ENCODE measurements at places on chromosomes 3 and 15.

- no peak for DNase-seq
These were observed 135.0 kb downstream of the NUP210 start for GRCh38 chr3:13285007-13285567.

DNA sequence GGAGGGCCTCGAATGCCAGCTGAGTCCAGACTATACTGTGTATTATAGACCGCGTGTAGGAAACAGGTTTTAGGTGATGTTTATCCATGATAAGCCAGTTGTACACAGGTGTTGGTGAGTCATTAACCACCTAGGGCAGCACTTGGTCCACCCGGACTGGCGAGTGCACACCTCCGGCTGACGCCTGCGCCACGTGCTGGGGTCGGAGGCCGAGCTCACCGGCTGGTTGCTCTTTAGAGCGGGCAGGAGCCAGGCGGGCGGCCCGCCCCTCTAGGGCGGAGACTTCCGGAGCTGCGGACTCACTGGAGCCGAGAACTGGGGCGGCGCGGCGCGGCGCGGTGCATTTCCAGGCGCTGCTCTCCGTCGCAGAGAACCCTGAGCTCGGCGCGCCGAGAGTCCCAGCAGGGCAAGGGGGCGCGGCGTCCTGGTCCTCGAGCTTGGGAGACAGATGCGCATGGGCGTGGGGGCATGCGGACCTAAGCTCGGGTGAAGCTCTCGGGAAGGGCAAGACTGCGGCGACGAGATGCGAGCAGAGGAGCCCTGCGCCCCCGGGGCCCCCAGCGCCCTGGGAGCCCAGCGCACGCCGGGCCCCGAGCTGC, at the start of gene ESYT3:
Gene ESYT3 (plus strand): TSS at position 341 of the 599 bp plus-strand sequence. CDS start 183 bp downstream, at position 524.
- DNase-seq, result peak; percentile 29

DNA sequence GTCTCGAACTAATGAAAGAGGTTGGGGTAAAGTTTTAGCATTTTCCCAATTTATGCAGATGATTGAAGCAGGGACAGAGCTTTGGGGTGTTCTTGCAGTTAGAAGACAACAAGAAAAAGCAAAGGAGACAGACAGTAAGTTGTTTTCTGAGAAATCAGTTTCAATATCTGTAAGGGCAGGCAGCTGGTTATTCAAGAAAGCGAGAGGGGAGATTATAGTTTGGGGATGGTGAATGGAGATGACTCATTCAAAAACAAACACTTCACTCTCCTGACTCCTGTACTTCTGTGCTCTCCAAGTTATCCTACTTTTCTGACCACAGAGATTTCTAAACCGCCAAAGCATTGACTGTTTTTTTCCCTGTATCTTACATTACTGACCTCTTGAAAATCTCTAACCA, 352.0 kb downstream of the GAP43 start:
- no peak for DNase-seq

- no peak for DNase-seq
These were observed 34.5 kb downstream of the UMPS start for GRCh38 chr3:124764746-124765145.

GRCh38 chr15:48516121-48516520, 129.4 kb downstream of the FBN1 start:
- no peak for DNase-seq

DNA sequence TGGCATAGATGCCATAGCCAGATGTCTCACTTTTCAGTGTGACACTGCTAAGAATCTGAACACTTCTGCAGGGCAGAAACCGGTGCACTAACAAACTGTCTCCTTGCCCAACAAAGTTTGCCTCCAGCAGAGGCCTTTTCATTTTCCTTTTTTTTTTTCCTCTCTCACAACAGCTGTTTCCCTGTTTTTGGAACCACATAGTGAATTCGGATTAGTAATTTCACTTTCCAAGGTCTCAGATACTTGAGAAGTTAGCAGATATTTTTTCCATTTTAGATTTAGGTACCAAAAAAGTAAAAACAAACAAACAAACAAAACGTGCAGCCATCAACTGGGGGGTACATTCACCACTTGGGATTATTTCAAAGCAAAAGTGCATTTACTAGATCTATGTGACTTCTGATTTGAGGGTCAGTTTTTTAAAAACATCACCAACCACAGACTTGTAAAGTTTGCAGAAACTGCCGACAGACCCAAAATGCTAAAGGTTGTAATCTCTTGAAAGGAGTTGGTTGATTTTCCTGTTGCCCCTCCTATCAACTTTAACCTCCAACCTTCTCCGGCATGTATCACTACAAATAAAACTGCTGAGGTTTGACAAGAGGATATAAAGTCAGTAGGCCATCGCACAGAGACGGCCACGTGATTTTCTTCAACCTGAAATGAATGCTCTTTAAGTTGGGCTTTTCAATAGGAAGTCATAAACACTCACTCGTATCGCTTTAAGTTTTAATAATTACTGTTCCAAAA, 169.1 kb downstream of the CDIN1 start:
- no peak for DNase-seq

DNA sequence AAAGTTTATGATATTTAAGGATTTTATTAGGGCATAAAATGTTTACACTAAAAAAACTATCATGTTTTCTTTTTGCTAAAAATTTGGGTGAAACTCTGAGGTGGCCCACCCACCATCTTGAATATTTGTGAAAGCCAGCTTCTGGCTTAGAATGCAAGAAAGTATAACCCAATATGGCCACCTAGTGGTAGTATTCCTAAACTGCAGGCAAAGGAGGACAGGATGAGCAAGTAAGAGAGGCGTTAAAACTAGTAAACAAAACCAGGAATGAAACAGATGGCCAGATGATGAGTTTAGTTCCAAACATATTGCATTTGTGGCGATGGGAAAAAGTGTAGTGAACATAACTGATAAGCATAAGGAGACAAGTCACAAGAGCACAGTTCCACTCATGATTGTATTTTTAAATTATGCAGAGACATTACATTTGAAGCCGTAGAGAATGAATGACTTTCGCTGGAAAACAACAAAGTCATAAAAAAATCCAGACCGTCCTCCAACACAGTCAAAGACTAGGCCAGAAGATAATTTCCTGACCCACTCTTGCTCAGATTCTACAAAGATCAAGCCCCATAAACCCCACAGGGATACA, 103.3 kb upstream of the PRTG start:
- peak; percentile 67 for DNase-seq

- DNase-seq, result no peak
These were observed 126.7 kb downstream of the MYLK start for GRCh38 chr3:123757281-123757940.

- no peak for DNase-seq
These were observed 264.7 kb upstream of the NECTIN3 start for GRCh38 chr3:110806924-110807323.

GRCh38 chr3:53318522-53318921, 28.8 kb downstream of the DCP1A start:
- DNase-seq, result no peak

DNA sequence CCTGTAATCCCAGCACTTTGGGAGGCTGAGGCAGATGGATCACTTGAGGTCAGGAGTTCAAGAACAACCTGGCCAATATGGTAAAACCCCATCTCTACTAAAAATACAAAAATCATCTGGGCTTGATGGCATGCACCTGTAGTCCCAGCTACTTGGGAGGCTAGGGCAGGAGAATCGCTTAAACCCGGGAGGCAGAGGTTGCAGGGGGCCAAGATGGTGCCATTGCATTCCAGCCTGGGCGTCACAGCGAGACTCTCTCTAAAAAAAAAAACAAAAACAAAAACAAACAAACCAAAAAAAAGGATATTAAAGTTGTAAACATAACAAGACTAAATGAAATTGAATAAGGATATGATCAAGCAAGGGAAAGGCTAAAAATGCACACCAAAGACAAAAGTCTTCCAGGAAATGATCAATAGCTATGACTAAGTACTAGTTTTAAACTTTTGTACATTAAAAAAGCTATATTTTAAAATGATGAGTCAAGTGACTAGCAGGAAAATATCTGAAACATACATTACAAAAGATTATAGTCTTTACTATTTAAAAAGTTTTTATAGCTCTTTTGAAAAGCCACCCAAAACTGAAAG, 28.6 kb downstream of the KLHL6 start:
- no peak for DNase-seq

GRCh38 chr15:67945951-67946700, 106.3 kb upstream of the RNU6-1 start:
- no peak for DNase-seq

DNA sequence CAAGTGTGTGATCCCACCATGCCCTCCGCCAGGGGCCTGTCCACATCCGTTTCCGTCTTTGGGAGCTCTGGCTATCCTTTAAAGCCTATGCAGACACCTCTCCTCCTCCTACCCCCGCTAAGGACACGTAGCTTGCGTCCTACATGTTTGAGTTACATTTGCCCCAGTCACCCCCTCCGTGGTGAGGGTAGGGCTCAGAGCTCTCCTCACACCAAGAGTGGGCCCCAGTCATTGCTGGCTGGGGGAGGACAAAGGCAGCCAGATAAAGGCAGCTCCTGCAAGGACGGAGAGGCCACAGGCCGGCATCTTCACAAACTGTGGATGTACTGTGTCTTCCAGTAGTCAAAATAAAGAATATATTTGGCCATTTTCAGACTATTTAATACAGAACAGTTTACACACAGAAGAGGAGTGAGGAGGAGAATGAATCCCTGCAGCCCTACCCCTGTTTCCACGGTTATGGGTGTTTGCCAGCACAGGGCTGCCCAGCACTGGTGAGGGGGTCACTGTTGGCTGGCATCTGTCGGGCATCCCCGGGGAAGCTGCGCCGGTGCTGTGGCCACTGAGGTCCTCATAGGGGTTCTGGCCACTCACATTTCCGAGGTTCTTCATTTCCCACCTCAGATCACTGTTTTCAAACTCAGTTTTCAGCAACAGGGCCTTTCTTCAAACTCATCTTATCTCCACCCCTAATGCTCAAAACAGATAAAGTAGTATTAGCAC, 118.7 kb downstream of the CHRNA7 start:
- no peak for DNase-seq

GRCh38 chr3:66259566-66260255, 38.9 kb downstream of the SLC25A26 start:
- no peak for DNase-seq

DNA sequence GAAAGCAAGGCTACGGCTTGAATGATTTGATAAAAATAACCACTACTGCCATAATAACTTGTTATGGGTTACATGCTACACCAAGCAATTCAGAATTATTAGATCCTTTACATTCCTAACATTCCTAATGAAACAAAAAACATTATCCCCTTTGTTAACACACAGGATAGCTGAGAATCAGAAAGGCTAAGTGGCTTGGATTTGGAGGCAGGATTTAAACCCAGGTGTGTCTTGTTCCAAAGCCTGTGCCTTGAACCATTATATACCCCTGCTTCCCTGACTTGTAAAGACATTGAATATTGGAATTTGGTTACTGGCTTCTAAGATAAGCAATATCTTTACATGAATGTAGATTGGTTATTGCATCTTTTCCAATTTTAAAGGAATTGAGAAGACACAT, 417.1 kb upstream of the GOLIM4 start:
- DNase-seq, result no peak

DNA sequence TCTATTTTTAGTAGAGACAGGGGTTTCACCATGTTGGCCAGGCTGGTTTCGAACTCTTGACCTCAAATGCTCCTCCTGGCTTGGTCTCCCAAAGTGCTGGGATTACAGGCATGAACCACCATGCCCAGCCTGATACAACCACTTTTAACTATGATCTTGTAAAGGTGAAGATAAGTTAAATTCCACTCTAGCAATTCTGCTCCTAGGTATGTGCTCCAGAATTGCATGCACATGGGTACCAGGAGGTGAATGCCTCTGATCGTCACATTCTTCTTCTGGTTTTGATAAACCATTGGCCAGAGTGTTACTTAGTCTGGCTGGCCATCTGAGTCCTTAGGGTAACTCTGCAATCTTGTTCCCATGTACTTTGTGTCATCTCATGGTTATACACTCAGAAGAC, 22.3 kb downstream of the CSPG5 start:
- DNase-seq, result no peak

DNA sequence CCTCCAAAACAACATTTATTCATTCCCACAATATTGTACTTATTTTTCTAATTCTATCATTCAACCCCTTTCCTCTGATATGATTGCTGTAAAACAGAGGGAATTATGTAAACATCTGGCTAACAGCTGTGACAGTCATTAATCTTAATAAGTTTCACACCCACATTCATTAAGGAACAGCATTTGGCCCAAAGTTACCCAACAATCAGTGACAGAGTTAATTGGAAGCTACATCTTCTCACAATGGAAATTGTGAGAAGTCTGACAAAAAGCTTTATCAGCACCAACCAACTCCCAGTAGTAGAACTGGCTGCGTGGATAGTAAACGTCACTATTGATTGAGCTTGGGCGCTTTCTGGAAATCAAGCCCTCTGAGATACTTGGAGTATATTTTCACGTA, 165.8 kb upstream of the SLC24A5 start:
- no peak for DNase-seq

DNA sequence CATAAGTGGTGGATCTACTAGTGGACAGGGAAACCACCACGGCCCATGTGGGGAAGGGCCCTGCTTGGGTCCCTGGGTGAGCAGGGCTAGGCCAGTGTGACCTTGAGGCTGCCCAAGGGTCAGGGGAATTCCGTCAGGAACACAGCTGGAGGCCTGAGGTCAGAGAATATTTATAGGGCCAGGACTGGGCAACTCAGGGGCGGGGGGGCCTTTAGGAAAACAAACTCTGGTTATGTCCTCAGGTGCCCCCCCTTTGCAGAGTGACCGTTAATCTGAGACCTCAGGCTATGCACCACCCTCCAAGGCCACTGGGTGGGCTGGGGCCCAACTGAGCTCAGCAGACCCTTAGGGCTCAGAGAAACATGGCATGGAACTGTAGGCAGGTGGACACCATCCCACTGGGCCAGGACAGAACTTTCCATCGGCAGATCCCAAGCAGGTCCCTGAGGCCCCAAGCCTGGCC, 2.5 kb downstream of the TWF2 start:
- no peak for DNase-seq

DNA sequence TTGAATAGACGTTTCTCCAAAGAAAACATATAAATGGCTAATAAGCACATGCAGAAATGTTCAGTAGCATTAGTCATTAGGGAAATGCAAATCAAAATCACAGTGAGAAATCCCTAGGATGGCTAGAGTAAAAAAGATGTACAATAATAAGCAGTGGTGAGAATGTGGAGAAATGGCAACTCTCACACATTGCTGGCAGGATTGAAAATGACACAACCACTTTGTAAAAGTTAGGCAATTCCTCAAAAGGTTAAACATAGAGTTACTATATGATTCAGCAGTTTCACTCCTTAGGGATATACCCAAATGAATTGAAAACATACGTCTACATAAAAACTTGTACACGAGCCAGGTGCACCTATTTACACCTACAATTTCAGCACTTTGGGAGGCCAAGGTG, 108.7 kb downstream of the ITPR1 start:
- no peak for DNase-seq

All from CD4-positive, alpha-beta T cell treated with Interleukin-12 subunit alpha and Interleukin-12 subunit beta, for 1 hour (primary cell).